T-helper 9 cell (primary cell): ENCODE measurements at places on chromosomes 4 and X.

DNA sequence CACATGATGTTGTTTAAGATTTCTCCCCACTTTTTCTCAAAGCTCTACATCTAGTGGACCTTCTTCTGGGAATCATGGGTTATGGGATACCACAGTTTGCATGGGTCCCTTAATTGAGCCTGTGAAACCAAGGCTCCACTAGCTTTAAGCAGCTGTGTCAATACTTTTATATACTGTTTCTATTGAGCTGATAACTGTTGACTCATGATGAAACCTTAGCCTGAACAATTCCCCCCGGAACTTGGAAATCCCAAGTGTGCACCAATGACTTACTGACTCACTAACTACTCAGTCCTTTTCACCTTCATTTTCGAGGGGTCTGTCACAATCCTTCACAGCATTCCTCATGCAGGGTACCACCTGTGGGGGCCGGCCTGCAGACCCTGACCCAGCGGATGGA, 12.7 kb upstream of the SPIN4 start:
- no peak for DNase-seq

- DNase-seq: no peak
These were observed 157.4 kb downstream of the SPRY1 start for GRCh38 chr4:123553733-123554637.

DNA sequence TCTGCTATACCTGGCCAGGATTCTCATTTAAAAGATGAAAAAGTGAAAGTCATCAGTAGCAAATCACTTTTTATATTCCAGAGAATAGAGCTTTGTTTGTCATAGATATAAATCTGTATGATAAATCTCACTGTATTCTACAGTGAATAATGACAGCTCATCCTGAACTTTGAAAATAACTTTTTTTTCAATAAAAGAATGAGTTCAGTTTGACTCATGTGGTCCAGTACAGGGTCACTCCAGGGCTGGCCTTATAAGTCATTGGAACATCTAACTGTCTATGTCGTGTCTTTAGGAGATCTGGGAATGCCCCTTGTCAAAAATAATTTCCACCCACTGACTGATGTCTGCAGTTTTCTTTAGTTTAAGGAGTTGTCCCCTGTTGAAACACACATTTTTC, 18.5 kb upstream of the CXCL8 start:
- no peak for DNase-seq

GRCh38 chr4:109359040-109359646, 56.7 kb upstream of the COL25A1 start:
- no peak for DNase-seq

DNA sequence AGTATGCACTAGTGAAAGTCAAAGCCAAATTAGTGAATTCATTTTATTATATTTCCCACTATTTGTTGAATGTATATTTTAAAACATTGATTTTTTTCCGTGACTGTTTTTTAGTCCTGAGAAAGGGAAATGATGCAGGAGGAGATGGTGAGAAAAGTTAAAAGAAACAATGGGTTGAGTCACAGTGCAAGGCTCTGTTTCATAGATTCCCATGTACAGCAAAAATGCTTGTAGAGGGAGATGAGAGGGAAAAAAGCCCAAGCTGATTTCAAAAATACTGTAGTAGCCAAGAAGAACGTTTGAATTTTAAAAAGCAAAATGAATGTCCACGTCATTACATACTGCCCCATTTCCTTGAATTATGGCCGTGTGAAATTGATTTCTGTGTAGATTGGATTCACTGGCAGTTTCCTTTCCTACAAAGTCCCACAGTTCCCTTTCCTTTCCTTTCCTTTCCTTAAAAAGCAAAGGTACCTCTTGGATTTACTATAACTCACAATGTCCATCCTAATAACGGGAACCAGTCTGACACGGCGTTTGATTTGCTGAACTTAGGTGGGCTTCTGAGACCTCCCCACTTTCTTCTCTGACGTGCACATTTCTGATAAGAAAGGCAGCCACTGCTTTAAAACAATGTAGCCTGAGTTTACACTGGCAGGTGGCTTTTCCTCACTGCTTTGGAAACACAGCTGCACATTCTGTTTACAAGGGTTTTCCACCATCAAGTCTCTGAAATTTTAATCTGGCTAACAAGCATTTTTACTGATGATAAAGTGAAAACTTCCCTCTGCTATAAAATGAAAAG, 63.7 kb downstream of the SPCS3 start:
- DNase-seq: no peak

DNA sequence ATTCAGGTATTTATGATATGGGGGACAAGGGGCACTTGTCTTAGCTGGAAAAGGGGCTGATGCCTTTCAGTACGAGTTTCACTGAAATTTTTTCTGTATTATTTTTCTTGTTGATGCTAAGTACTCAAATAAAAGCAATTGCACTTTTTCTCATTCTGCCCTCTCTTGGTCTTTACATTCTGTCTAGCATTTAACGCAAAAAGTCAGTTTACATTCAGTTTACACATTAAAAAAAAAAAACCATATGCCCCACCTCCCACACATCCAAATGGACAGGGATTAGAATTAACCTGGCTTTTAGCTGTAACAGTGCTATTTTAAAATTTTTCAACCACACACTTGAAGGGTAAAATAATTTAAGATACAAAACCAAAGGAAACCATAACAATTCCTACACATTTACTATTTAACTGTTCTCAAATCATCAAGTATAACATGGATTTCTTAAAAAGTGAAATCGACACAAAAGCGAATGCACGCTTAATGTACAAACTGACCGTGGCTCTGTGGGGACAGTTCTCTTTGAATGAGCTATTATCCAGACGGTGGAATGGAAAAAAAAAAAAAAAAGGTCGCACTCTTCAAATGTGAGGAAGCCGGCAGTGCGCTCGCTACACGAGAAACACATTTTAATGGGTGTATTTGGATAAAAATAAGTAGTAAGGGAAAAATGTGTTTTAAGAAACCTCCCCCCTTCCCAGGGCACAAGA, 1.4 kb downstream of the AMMECR1 start:
- no peak for DNase-seq

DNA sequence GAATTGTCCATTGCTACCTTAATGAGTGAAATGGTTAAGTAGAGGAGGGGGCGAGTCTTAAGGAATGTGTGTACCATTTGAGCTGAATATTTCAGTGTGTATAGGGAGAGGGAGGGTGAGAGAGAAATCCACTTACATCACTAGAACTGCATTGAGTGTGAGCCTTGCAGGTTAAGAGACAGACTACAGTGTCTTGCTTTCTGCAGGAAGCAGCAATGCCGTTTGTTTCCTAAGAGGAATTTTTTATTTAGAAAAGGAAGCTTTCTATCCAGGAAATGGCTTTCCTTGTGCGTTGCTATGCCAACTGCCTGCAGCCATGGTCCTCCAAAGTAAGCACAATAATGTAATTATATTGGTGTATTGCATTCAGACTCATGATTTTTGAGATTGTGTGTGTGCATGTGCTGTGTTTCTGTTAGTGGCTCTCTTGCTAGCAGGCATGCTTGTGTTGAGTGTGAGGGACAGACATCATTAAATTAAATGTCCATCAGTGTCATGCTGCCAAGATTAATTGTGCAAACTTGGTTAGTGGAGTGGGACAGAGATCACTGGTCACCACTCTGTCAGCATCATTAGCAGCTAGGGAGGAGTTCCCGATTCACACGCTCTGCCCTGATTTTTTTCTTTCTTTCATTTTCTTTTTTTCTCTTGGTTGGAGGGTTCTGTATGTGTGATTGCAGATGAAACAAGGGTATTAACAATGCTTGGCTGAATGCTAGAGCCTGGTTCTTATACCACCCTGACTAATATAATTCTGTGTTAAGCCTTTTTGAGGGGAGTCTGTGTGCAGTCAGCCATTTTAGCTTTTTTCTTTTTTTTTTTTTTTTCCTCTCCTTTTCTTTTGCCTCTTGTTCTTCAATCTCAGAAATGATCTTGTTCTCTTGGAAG, 164.3 kb downstream of the RAPGEF2 start:
- no peak for DNase-seq

GRCh38 chr4:124738994-124739393, 26.5 kb upstream of the ANKRD50 start:
- no peak for DNase-seq

GRCh38 chr4:156169011-156169410, 215.3 kb upstream of the CTSO start:
- DNase-seq: no peak

GRCh38 chrX:65407157-65407626, 127.4 kb downstream of the LAS1L start:
- no peak for DNase-seq

- DNase-seq: no peak
These were observed 769 bp upstream of the CPZ start for GRCh38 chr4:8591626-8592365.

GRCh38 chr4:159014859-159015258, 88.0 kb upstream of the RAPGEF2 start:
- DNase-seq: no peak

GRCh38 chr4:80213117-80213815, 16.0 kb downstream of the PRDM8 start:
- DNase-seq: no peak

- DNase-seq: no peak
These were observed 4.4 kb downstream of the PLAC1 start for GRCh38 chrX:134653835-134654234.

- no peak for DNase-seq
These were observed 47.5 kb upstream of the UGT2B15 start for GRCh38 chr4:68717999-68718398.
